ENCODE measurements at places on chromosomes 2 and 18.

GRCh38 chr2:96965781-96966514 is 20.4 kb downstream of the FAM178B start:
- no peak for DNase-seq

GRCh38 chr18:69161383-69162028 is 239.2 kb upstream of the DOK6 start:
- DNase-seq, result no peak

- DNase-seq, result no peak
Measured at GRCh38 chr2:205352593-205352992, 329.7 kb upstream of the NRP2 start.

DNA sequence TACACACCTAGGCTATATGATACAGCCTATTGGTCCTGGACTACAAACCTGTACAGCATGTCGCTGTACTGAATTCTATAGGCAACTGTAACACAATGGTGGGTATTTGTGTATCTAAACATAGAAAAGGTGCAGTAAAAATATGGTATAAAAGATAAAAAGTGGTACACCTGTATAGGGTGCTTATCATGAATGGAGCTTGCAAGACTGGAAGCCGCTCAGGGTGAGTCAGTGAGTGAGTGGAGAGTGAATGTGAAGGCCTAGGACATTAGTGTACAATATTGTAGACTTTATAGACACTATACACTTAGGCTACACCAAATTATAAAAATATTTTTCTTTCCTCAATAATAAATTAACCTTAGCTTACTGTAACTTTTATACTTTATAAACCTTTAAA is 41.8 kb downstream of the RASGRP3 start:
- no peak for DNase-seq

DNA sequence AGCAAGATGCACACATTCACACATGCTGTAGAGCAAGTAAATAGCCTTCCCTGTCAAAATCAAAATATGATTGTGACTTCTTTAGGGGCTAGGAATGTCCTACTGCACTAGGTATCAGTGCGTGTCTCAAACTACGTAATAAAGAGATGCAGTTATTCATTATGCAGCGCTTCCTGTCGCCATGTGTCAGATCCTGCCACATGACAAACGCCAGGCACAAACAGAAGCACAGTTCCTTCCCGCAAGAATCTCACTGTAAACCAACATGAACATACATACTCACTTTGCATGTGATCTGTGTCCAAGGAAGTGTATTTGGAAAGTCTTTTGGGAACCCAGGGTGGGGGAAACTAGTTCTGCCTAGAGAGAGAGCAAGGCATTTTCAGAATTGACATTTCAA is 599.9 kb downstream of the RNF144A start:
- DNase-seq, result no peak

GRCh38 chr18:30618567-30618966 is 424.0 kb downstream of the DSC3 start:
- no peak for DNase-seq

GRCh38 chr2:214628091-214628490 is 181.4 kb downstream of the BARD1 start:
- no peak for DNase-seq
